Suppressor macrophage treated with lipopolysaccharide for 4 hours (primary cell): ENCODE measurements at places on chromosomes 1 and 21.
A peak's percentile ranks its signal among the peaks of the same experiment; 100 is the strongest.

GRCh38 chr1:99004254-99004860 is 304 bp downstream of the PLPPR5 start:
- no peak for DNase-seq

- DNase-seq: no peak
Observed at GRCh38 chr1:228976316-228976715, 241.0 kb downstream of the RHOU start.

DNA sequence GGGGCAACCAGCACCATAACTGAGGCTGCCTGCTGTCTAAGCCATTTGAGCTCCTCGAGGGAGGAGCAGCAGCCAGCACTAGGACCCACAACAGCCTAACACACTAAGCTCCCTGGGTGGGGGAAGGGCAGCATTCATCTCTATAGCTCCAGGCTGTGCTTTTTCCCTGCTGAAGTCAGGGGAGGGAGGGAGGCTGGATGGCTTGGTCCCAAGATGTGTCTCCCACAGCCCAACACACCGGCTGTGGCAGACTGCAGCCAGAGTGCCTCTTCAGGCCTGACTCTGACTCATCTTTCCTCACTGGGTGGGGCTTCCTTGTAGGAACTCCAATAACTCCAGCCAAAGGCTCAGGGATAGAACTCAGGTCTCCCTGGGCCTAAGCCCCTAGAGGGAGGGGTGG is 296.3 kb downstream of the PRDM2 start:
- no peak for DNase-seq

DNA sequence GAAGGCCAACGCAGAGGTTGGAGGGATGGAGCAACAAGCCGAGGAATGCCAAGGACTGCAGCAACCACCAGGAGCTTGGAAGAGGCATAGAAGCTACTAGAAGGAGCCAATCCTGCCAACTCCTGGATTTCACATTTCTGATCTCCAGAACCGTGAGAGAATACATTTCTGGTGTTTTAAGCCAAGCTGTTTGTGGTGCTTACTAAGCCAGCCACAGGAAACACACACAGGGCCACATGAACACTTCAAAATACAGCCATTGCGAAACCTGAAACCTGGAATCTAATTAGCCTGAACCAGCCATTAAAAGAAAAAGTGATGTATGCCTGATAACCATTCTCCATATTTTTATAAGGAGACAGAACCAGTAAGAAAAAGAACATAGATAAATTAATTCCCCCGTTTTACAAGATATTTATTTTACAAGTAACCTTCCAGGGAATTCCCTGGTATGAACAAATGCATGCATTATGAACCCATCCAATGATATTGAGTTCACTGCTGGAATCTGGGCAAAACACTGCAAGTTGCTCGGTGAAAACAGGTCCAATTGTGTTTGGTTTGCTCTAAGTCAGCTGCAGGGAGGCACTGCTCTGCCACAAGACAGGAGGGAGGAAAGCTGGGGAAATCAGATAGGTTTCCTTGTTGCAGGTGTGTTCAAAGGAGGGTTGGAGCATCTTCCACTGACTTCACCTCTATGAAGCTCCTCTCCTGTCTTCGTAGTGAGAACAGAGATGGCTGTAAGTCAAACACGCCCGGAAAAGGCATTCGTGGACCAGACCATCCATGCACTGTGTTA is 70.2 kb downstream of the ETS2 start:
- no peak for DNase-seq

DNA sequence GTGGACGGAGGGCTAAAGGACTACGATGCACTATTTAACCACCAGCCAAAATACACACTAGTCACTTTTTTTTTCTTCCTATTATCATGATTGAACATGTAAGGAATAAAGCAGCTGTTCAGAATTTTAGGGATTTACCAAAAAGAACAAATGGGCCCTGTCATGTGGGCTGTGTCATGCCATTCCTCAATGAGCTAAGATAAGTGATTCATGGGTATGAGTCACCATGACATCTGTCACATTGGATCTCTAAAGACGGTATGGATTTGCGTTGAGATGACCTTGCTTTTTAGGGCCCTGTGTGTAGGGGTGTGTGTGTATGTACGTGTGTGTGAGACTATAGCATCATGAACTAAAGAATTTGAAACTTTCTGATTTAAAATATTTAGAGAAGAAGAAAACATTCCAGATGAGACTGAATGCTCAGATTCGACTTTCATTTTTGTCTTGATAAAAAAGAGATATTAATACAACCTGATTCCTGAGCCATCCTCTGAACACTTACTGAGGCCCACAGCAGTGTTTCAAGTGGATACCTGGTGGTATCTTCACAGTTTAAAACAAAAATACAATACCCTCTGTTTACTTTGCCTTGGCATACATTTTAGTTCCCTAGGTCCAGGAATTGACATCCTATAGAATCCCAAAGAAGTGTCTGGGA is 246.1 kb upstream of the DUSP10 start:
- DNase-seq: peak; percentile 72

DNA sequence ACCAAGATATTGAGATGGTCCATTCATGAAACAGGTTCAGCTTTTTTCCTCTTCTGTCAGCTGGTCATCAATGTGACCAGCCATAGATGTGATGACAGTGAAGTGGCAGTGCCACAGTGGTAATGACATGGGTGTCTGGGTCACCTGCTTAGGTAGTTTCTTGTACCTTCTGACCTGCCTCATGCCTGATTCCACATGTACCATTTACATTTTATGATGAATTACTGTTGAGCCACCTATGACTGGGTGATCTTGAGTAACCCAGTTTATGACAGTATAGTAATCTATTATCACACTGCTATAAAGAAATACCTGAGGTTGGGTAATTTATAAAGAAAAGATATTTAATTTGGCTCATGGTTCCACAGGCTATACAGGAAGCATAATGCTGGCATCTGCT is 45.7 kb downstream of the RGSL1 start:
- DNase-seq: no peak

GRCh38 chr1:58513956-58514355 is 32.6 kb downstream of the OMA1 start:
- no peak for DNase-seq

GRCh38 chr1:199490769-199491527 is 536.6 kb upstream of the NR5A2 start:
- no peak for DNase-seq

- DNase-seq: no peak
Observed at GRCh38 chr1:98321191-98321590, 340.3 kb upstream of the SNX7 start.

DNA sequence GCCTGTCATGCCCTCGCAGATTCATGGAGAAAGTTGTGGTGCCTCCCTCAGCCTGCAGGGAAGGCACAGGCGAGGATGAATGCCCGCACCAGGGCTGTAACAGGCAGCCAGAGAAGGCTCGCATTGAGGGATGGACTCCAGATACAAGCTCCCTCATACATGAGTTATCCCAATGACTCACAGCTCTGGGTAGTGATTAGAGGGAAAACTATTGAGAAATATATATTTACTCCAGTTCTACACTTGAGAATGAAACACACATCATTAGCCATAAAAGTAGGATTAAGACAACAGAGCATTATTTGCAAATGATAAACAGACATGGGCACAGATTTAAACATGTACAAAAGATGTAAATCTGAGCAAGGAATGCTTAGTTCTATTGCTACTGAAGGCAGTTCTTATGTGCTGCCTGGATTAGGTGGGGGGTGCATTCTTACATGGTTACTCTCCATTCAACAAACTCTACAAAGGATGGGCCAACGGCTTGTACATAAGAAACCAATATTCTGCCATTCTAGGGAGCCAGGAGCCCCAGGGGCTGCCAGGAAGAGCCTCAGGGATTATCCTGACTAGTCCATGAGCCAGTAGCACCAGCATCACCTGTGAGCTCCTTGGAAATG is 97.9 kb downstream of the CSMD2 start:
- DNase-seq: no peak

- no peak for DNase-seq
Observed at GRCh38 chr21:25324666-25325065, 282.6 kb downstream of the MRPL39 start.

DNA sequence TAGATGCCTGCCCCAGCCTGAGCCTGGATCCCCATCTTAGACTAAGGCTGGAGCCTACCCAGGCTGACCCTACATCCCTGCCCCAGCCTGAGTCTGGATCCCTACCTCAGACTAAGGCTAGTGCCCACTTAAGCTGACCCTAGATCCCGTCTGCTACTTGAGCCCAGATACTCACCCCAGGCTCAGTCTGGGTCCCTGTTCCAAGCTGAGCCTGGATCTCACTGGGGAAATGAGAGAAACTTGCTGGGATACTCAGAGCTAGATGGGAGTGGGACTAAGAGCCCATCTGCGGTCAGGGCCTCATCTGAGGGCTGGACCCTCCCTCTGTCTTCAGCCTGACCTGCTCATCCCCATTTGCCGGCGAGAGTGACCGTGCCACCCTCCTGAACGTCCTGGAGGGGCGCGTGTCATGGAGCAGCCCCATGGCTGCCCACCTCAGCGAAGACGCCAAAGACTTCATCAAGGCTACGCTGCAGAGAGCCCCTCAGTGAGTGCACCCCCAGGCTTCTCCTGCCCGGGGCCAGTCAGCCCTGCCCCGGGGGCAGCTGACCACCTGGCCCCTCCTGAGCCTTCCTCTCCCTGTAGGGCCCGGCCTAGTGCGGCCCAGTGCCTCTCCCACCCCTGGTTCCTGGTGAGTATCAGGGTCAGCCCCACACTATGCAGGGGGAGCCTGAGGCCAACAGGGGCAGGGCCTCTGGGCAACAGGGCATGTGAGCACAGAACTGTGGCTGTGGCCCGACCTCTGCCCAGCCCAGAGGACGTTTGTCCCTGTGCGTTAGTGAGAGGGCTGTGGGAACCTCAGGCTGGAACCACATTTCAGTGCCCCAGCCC is 36.8 kb downstream of the TRIM11 start:
- no peak for DNase-seq

DNA sequence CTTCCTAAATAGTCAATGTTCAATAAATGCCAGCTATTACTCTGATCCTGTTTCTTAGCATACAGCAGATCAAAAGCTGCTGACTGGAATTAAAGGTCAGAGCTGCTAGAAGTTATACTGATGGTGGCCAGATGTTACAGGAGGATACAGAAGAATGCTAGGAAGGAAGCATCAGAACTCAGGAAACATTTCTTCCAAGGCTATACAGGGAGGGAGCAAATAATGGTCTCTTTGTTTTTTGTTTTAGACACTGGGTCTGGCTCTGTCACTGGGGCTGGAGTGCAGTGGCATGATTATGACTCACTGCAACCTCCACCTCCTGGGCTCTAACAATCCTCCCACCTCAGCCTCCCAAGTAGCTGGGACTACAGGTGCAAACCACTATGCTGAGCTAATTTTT is 175.5 kb downstream of the RGS7 start:
- no peak for DNase-seq

DNA sequence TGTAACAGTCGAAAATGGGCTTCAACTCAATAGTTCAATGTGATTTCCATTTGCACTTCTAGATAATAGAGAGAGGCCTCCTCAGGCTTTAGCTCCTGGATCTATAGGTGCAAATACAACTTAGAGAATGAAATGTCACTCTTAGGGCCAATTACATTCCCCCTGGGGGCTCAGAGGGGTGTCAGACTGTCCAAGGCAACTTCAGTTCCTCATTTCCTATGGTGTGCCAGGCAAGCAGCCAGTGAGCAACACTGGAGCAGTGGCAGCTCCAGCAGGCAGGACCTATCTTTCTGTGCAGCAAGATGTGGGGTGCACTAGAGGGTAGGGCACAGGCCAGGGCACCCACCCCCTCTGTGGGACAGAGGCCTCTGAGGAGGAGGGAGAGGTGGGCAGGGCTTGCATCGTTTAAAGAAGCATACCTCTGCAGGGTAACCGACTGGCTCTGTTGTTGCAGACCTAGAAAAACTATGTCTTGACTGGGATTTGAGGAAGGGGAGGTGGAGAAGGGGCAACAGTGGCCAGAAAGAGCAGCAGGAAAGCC is 97.3 kb downstream of the SUSD4 start:
- no peak for DNase-seq

DNA sequence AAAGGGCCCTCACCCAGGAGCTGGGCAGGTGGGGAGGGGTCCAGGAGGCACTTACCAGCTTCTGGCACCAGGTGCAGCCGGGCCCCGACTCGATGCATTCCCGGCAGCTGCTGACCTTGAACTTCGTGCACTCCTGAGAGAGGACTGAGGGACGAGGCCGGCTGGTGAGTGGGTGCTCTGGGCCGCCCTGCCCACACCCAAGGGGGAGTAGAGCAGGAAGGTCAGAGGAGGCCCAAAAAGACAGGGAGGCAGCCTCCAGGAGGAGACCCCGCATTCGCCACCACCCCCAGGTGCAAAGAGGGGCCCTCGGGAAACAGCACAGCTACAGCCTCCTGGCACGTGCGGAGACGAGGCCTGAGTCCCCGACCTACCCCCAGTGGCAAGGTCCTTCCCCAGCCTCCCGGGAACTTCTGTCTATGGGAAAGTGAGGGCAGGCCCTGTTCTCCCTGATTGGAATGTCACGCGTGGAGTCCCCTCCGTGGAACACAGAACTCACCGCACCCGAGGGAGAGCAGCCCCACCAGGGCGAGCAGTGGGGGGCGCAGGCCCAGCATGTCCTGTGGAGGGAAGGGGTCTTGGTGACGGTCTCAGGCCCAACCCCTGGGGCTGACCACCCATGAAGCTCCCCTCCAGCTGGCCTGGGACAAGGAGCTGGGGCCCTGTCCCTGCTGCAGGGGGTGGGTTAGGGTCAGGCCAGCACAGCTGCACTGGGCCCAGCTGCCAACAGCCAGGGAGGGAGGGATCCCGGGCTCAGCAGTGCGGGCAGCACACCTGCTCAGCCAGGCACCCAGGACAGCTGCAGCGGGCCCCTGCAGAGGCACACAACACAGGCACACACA is 10.3 kb downstream of the ITGB2 start:
- DNase-seq: no peak

- no peak for DNase-seq
Observed at GRCh38 chr1:227244339-227245118, 73.8 kb downstream of the CDC42BPA start.

DNA sequence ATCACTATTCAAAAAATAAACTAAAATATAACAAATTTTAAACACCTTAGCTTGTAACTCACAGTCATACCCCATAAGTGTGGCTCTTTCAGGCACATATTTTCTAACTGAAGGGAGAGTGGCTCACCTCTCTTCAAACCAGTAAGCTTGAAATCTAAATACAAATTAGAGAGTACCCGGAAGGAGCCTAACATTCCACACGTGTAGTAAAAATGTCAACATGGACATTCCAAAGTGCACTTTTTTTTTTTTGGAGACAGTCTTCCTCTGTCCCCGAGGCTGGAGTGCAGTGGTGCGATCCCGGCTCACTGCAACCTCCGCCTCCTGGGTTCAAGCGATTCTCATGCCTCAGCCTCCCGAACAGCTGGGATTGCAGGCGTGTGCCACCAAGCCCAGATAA is 275.6 kb upstream of the ADGRL2 start:
- no peak for DNase-seq

- no peak for DNase-seq
Observed at GRCh38 chr1:197859024-197859423, 43.4 kb upstream of the C1orf53 start.

- DNase-seq: no peak
Observed at GRCh38 chr21:42343101-42343500, 7.7 kb downstream of the TFF2 start.
